BE2C (cell line): ENCODE measurements at places on chromosomes 2 and 18.

- DNase-seq: no peak
Observed at GRCh38 chr2:108535357-108535631, 1.0 kb downstream of the LIMS1 start.

GRCh38 chr2:215504547-215504946, 68.7 kb upstream of the FN1 start:
- DNase-seq: no peak

GRCh38 chr2:191625016-191625415, 52.9 kb upstream of the NABP1 start:
- peak; percentile 15 for DNase-seq

- no peak for DNase-seq
Observed at GRCh38 chr2:217413193-217413592, 553.3 kb upstream of the TNP1 start.

DNA sequence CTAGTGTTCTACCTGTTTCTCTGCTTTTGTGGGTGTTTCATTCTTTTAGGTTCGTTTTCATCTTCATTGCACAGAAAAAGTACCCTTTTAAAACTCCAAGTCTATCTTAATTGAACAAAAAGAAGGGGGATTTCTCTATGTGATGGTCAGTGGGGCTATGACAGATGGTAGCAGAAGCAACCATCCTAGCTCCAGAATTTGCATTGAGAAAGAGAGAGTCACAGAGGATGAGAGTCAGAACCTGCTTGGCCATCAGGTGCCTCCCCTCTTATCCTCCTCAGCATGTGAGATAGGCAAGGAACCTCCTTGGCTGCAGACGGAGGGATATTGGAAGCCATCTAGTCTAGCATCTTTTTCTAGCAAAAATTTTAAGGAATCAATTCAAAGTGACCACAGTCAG, 398.0 kb upstream of the DCC start:
- DNase-seq: no peak

DNA sequence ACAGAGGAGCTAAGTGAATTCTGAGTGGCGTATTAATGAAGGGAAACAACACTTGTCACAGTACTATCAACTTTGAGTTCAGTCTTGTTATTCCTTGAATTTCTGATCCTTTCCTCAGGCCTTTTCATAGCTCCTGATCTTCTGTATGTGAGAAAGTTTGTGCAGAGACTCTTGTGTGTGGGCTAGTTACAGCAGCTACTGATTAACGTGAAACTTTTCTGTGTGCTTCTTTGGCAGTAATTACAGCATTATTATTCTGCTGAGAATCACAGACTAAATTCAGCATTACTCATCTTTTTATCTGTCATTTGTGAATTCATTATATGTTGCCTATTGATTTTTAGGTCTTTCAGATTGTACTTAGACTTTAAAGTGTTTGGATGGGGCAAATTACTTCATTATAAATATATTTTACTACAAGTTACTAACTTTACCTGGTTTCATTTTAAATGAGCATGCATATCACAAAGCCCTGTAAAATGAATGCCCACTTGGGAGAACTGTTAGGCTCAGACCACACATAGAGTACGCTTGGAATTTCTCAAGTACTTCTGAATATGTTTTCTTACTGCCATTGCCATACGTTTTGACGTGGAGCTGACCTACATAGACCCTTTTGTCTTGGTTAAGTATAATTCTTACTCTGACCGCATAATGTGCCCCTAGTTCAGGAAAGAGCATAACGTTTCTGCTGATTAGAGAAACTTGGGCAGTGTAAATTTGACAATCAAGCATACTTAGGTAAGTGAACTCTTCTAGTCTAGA, 36.2 kb downstream of the CREB1 start:
- DNase-seq: no peak

- DNase-seq: no peak
Observed at GRCh38 chr2:73971722-73972121, 13.0 kb upstream of the TET3 start.

- no peak for DNase-seq
Observed at GRCh38 chr2:19232312-19232711, 126.1 kb downstream of the OSR1 start.

GRCh38 chr2:166127217-166128155, at the start of gene SCN1A:
Gene SCN1A, minus strand, starts transcription at chr2:166128020. Its CDS starts 54,399 bp downstream, at chr2:166073621.
- DNase-seq: no peak

DNA sequence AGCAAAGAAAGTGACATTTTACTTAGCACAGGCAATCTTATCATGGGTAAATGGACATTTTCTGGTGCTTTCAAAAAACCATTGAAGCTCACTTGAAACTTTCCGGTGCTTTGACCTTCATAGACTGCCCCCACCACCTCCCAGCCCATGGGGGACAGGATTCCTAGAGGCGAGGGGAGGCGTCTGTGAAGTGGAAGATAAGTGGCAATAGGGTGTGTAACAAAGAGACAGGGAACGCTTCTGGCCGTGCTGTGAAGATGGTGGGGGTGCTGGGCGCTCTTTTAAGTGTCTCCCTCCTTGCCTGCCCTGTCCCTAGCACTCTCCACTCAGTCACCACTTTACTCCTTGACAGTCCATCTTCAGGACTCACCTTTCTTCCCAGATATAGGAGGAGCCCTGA, 23.4 kb upstream of the GMPPA start:
- DNase-seq: no peak

DNA sequence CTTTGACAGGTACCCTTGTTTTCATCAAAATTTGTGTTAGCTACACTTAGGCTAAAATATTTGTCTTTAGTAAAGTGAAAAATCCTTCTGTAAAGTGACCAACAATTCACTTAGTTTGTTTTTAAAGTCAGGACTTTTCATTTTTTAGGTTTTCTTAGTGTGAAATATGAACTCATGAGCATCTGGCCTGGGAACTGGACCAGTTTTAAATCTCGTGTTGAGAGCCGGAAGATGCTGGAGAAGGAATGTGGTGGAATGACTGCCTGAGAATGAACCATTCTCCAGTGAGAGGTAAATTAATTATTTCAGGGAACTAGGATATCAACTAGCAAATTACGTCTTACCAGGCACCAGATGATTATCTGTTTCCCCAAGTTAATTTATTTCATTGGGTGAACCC, 305.7 kb downstream of the AGPS start:
- no peak for DNase-seq

GRCh38 chr2:170212625-170213280, 34.8 kb downstream of the MYO3B start:
- DNase-seq: no peak
